NCI-H524 treated with DMSO at 0.1 percent for 48 hours (cell line): ENCODE measurements at places on chromosomes 13 and 19.

DNA sequence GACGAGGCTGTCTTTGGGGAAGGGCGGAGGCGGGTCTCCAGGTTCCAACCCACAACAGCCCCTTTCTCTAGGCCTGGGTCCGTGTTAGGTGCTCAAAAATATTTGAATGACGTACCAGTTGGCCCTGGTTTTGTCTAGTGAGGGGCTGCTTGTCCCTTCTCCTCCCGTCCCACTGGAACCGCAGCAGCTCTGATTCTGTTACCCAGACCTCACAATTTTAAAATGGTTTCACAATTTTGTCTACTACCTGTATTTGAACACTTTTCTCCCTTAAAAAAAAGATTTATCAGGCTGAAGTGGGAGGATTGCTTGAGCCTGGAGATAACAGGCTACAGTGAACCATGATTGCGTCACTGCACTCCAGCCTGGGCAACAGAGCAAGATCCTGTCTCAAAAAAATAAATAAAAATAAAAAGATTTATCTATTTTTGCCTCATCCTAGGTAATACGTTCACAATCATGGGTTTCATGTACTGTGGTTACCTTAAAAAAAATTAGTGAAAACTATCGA, 1.3 kb upstream of the IRF2BP1 start:
- DNase-seq, result no peak

- no peak for DNase-seq
Observed at GRCh38 chr19:15074371-15074770, 7.6 kb upstream of the OR1I1 start.

DNA sequence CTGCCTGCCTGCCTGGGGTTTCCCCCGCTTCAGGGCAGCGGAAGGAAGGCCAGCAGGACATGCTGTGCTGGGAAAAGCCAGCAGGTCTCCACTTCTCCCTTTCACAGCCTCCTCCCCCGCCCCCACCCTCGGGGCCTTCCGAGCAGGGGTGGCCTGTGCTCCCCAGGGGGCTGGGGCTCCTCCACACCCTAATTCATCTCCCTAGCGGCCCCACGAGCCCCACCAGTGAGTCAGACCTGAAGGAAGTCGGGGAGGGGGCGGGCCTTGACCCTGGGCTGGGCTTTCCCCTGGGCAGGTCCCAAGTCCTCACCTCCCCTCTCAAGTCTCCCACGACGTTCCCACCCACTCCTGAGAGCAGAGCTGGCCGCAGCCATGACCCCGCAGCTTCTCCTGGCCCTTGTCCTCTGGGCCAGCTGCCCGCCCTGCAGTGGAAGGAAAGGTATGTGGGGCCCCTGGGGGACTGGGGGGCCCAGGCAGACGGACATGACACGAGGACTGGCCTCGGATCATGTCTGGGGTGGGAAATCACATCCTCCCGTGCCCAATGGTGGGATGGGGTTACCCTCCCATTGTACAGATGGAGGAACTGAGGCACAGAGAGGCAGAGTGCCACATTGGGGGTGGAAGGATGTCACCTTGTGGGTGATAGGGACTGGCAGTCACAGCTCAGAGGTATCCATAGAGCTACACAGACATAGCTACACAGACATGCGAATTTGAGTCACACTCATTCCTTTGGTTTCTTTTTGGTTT, at the start of gene EBI3:
EBI3 (plus strand) TSS at position 345 of the 753 bp plus-strand sequence; CDS start at position 373, 28 bp downstream.
- no peak for DNase-seq

GRCh38 chr19:51703575-51704515, 10.7 kb downstream of the SPACA6 start:
- DNase-seq, result no peak

GRCh38 chr19:17522988-17523872, 11.8 kb downstream of the PGLS start:
- no peak for DNase-seq

GRCh38 chr19:39438270-39438934, 2.7 kb upstream of the RPS16 start:
- no peak for DNase-seq

DNA sequence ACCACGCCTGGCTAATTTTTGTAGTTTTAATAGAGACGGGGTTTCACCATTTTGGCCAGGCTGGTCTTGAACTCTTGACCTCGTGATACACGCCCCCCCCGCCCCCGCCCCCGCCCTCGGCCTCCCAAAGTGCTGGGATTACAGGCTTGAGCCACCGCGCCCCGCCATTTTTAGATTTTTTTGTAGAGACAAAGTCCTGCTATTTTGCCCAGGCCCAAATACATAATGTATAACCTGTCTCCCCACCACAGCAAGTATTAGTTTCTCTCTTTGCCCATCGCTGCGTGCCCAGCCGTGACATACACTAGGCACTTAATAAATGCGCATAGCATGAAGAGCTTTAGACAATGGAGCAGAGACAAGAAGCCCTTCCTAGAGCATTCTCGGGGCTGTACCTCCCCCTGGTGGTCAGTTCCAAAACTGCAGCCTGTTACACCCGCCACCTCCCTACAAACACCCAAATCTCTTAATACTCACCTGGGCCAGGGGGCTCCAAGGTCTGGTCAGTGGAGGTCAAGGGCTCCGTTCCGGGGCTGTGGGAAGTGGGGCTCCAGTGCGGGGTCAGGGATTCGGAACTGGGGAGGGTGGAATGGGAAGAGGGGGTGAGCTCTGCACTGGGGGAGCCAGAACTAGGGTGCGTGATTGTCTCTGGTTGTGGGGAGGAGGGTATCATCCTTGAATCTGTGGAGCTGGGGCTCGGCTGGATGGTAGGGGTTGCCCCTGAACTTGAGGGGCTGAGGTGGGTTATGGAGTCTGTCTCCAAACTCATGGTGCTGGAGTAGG, 22.5 kb downstream of the IQCN start:
- DNase-seq, result no peak

GRCh38 chr13:27424246-27425157, at the start of gene GTF3A:
TSS of gene GTF3A (plus strand) at chr13:27424619.
- DNase-seq, result peak; percentile 36

- no peak for DNase-seq
Observed at GRCh38 chr13:38630780-38631179, 56.1 kb upstream of the FREM2 start.

DNA sequence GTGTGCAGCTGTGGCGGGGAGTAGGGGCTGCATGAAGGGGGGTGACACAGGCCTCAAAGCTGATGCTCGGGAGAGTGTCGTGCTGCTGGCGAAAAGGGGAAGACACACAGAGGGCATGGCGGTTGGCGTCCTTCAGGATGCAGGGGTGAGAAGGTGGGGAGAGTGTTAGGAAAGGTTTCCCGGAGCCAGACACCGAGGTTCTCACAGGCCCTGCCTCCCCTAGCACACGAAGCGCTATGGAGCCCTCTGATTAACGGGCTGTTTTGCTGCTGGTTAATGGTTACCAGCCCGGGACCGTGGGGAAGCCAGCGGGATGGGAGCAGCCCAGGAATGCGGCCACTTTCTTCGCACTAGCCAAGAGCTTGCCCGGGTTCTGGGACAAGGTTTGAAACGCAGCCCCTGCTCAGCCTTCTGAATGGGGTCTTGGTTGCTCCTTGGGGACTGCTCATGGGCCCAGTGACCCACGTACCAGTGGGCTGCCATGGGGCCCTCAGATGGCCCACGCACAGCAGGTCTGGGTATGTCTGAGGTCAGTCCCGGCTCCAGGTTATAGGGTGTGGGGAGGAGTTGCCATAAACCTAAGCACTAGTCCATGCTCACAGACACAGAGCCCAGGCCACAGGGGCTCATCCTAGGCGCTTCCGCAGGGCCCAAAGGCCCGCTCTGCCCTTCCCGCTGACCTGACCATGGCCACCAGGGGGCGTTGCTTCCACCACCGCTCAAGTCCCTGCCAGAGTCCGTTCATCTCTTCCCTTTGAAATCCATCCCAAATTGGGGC, 31.3 kb upstream of the ISYNA1 start:
- no peak for DNase-seq

DNA sequence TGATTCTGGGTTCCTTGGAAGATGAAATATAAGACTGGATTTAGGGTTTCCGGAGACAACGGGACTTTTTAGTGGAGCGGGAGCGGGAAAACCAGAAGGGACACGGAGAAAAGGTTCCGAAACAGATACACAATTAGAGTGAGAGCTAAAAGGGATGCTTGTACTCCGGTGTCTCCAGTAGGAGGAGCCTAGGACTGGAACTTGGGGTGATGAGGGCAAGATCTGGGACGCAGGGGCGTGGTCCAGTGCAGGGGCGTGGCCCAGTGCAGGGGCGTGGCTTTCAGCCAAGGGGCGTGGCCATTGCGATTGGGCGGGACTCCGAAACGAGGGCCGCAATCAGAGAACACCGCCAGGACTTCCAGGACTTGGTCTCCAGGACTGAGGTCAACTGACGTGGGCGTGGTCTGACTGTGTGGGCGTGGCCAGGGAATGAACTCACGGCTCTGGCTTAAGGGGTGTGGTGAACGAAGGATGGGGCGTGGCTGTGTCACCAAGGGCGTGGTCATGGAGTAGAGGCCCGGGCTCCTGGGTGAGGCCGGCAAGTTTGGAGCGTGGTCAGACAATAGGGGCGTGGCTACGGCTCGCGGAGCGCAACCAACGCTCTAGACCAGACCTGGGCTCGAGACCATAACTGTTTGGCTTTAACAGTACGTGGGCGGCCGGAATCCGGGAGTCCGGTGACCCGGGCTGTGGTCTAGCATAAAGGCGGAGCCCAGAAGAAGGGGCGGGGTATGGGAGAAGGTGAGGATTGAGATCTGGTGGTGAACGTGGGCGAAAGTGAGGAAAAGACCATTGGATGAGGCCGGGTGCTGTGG, at the start of gene DKKL1:
DKKL1 (plus strand) TSS at position 610 of the 815 bp plus-strand sequence; CDS start at position 732, 122 bp downstream.
- DNase-seq, result peak; percentile 58

DNA sequence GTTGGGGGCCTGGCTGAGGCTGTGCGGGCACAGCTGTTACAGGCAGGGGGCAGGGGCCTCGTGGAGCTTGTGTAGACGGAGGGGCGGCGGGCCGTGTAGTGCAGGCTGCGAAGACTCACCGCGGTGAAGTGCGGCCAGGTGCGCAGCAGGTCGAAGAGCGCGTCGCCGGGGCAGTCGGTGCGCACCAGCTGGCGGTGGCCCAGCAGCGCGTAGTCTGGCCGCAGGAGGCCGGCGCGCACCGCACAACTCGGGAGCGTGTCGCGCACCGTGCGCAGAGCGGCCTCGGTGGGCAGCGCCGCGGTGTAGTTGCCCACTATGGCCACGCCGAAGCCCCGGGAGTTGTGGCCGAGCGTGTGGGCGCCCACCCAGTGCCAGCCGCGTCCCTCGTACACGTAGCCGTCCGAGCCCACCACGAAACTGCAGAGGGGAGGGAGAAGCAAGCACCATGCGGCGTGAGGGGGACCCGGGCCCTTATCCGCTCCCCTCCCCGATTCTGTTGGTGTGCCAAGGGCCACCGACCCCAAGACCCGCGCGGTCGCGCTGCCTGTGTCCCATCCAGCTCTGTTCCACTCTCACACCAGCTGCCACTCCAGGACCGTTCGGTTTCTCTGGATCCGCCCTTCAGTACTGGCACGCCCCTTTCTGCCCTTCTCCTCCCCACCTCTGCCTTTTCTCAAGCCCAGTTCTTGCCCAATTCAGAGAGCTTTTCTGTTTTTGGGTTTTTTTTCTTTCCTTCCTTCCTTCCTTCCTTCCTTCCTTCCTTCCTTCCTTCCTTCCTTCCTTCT, 5.4 kb upstream of the RASAL3 start:
- no peak for DNase-seq

GRCh38 chr19:17441241-17442021, 7.0 kb downstream of the TMEM221 start:
- DNase-seq, result no peak
